ENCODE measurements at places on chromosomes 5 and 9.

- DNase-seq: no peak
Observed at GRCh38 chr9:77024776-77025545, 5.5 kb downstream of the FOXB2 start.

DNA sequence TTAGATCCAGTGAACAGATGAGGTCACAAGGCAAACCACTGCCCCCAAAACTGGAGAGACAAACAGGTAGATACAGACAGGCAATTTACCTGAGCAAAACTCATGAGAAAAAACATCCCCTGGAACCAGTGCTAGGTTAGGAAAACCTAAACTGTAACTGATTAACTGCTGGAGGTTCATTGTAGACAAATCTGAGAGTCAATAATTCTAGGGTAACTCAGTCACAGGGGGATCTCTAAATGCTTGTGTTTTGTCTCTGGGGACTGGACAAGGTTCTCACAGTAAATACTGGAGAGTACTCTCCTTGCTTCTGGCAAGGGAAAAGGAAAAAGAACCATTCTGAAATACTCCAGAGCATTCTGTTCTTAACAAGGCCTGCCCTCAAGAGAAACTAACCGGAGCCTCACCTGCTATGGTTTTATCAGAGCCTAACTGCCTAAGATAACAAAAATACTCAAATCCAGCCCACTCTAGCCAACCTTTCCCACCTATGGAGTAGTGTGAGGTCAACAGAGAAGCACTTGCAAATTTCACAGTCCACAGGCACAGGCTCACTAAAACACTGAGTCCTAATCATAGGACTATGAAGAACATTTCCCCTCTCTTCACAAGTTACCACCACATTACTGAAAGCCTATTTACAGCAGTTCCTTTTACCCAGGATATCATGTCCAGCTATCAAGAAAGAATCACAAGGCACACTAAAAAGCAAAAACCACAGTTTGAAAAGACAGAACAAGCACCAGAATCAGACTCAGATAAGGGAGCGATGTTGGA is 139.9 kb upstream of the ACOT12 start:
- no peak for DNase-seq

GRCh38 chr5:100249884-100250269 is 285.3 kb upstream of the FAM174A start:
- no peak for DNase-seq

GRCh38 chr5:92653730-92654461 is 927.1 kb downstream of the NR2F1-AS1 start:
- DNase-seq: no peak

GRCh38 chr5:34991486-34992238 is 56.1 kb downstream of the AGXT2 start:
- no peak for DNase-seq

DNA sequence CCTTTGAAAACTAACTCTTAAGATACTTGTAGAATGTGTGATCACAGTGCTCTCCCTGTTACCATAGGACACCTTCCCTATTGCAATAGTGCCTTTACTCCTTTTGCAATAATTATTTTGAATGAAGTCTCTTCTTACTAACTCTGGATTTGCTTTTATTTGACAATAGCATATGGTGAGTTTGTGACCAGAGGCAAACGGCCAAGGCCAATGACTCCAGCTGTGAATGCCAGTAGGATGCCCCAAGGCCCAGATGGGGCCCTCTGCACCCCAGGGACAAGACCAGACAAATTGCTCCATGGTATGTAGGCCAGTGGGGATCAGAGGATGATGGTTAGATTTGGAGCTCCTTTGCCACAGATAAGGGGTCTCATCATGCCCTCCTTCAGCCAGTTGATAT is 116.9 kb downstream of the NPR3 start:
- DNase-seq: no peak

DNA sequence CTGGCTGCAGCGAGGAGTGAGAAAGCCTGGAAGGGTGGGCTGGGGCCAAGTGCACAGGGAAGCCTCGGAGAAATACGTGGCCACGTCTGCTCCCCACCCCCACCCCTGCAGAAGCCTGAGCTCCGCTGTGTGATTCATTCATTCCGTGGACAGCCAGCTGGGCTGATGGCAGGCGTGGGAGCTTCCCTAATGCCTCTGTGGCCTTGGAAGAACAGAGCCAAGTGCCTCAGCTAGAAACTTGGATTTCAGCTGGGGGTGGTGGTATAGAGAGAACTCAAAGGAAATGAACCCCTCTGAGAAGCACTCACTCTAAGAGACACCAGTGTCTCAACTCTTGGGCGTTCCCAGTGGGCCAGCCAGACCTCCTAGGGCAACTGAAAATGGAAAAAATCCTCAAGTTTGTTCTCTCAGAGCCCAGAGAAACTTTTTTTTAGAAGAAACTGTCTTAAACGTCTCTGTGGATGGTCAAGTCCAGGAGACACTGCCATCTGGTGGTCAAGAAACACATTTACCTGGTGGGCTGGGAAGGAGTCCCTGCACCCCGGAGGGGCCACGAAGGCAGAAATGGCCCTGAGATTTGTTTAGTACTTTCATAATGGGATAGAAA is 18.0 kb downstream of the ATOX1 start:
- peak; percentile 87 for DNase-seq

- no peak for DNase-seq
Observed at GRCh38 chr5:92775711-92776615, 805.1 kb downstream of the NR2F1-AS1 start.

DNA sequence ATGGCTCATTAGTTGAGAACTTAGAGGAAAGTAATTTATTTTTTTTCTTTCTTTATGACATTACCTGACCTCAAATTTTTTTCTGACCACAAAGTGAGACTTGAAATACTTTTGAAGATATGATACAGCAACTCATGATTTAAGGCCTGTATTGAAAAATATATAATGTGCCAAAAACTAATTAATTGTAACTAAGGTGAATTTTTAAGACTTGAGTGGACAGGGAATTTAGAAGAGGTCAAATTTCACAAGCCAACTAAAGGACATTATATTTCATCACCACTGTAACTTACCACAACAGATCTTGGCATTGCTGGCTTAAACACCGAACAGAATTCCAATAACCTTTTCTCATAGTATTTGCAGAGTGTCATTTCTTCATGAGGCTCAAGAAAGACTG is 1.8 kb downstream of the CCNH start:
- no peak for DNase-seq

GRCh38 chr5:152634586-152634985 is 229.5 kb upstream of the NMUR2 start:
- no peak for DNase-seq

DNA sequence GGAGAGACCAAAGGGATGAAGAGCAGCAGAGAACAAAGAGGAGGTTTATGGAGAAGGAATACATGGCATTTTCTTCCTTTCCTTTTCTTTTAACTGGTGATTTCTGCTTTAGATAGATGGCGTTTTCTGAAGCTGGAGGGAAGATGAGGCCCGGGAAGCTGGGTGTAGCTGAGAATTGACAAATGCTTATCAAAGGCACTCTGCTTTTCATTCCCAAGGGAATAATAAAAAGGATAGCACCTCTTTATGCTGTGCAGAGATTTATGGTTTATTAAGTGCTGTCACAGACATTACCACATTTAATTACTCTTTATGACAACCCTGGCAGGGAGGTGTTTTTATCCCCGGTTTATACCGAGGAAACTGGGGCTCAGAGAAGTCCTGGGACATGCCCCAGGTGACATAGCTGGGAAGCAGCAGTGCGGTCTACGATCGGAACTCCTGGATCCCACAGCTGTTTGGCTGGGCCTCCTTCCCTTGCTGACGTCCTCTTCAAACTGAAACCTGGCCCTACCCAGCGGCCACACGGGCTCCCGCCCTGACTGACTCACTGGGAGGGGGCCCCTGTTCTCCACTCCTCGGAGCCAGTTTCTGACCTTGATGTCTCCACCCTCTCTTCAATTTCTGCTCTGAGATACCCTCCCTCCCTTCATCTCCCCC is 8.2 kb upstream of the EPB41L4B start:
- DNase-seq: no peak

GRCh38 chr9:114953959-114954358 is 23.6 kb upstream of the TNFSF8 start:
- no peak for DNase-seq

GRCh38 chr5:56006094-56006493 is 11.3 kb upstream of the IL6ST start:
- no peak for DNase-seq

- peak; percentile 72 for DNase-seq
Observed at GRCh38 chr9:104868687-104869404, 59.1 kb downstream of the ABCA1 start.

- DNase-seq: no peak
Observed at GRCh38 chr9:93617273-93617672, 40.9 kb downstream of the PHF2 start.

DNA sequence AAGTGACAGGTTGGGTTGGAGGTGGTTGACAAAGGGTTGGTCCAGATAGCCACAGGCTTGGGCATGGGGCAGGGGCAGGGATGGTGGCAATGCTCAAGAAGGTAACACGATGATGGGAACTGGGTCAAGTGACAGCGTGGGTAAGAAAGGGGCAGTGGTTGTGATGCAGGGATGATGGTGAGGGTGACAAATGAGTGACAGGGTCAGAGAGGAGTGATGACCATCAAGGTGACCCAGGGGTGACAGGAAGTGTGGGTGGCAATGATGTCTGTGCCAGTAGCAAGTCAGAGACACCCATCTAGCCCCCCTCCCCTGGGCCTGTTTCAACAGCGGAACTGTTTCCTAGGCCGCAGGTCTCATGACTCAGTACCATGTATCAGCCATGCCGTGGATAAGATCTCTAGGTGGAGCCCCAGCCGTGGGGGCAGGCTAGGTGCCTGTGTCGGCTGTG is 20.5 kb downstream of the AQP3 start:
- DNase-seq: no peak

- DNase-seq: no peak
Observed at GRCh38 chr5:116248432-116248831, 163.6 kb downstream of the COMMD10 start.

GRCh38 chr9:107443786-107444185 is 45.8 kb downstream of the KLF4 start:
- DNase-seq: no peak

DNA sequence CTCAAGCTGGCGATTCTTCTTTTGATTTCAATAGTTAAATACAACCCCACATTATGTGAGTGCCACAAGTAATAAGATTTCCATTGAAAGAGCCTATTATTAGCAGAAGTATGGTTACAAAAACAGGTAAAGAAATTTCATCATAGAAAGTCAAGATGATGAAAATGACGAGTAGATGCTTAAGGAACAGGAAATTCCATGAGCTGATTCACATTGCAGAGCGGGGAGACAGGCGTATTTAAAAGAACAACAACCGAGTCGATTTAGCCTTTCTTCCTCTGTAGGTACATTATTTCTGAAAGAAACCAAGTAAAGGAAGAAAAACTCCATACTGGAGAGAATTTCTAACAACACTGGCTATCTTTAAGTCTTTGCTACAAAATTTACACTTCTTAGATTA is 310.4 kb downstream of the SLF1 start:
- no peak for DNase-seq

GRCh38 chr9:131474711-131475110 is 28.0 kb upstream of the POMT1 start:
- DNase-seq: no peak

DNA sequence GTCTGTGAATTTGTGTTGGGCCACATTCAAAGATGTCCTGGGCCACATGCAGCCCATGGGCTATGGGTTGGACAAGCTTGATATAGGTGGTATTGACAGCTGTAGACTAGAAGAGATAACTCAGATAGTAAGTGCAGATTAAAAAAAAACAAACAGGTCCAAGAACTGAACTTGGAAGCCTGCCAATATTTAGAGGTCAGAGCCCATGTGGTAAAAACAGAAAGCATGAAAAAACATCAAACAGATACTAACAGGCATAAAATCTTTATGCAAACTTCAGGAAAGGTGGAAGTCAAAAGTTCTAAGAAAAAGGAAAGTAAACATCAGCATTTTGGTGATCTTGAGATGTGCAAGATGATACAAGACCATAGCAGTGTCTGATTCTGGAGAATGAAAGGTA is 155.1 kb upstream of the NR4A3 start:
- peak; percentile 56 for DNase-seq

- DNase-seq: peak; percentile 76
Observed at GRCh38 chr9:94802793-94803192, 76.3 kb downstream of the AOPEP start.

DNA sequence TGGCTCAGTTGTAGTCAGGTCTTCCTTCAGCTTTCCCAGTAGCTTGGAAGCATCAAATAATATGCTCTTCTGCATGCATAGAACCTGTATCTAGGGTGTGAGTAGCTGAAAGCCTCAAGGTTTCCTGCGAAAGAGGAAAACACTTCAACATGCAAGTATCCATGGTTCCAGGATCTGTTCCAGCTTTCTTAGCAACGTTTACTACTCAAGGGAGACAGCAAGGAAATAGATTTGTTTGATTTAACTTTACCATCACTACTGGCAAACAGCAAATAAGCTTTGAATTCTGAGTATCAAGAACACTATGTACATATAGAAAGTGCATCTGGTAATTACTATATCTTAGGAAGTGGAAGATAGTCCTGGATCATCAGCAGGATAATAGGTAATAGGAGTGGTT is 341.0 kb downstream of the PRR16 start:
- no peak for DNase-seq

GRCh38 chr5:118987988-118988865 is at the start of gene DTWD2:
Gene DTWD2 (minus strand): TSS chr5:118988547. CDS start chr5:118988511, 36 bp downstream.
- DNase-seq: peak; percentile 97

DNA sequence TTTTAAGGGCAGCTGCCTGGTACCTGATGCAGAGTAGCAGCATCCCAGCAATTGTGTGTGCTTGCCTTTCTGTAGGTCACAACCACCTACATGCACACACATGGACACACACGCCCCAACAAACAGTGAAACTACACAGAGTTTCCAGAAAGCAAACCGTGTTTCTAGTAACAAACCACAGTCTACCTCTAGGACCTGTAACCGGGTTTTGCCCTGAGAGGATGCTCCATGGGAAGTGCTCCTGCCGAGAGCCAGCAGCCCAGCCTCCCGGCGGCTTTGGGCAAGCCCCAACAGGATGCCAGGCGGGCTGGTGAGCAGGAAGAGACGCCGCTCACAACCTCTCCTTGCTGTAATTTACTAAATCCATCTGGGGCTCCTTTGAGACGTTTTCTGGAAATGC is 4.1 kb upstream of the TCF7 start:
- peak; percentile 71 for DNase-seq

GRCh38 chr5:635306-636055 is 23.3 kb downstream of the CEP72 start:
- no peak for DNase-seq

- no peak for DNase-seq
Observed at GRCh38 chr9:37966412-37967013, 62.6 kb upstream of the SLC25A51 start.

DNA sequence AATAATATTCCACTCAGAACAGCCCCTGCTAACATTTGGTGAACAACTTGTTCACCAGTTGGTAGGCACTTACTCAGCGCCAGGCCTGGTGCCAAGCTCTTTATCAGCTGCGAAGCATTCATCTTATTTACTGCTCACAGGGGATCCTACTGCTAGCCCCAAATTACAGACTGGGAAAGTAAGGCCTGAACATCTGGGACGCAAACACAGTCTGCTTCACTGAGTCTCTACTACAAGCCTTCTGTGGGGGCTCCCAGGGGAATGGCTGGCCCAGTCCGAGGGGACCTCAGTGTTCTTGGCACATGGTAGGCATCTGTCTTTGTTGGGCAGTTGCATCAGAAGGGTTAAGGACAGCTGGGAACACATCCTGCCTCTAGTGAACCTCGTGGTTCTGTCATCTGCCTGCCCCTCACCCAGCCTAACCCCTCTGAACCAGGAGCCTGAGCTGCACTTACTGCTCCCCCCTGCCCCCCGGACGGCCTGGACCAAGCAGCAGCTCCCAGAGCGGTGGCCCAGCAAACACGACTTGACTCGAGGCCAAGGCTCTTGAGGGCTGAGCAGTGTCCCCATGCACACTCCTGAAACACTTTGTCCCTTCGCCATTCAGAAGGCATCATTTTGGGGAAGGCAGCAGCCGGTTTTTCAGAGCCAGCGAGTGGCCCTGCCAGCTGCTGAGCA is at the start of gene PHYHD1:
TSS of gene PHYHD1 (plus strand) at position 602 of the 678 bp plus-strand sequence. CDS start 1,342 bp downstream, outside the sequence.
- DNase-seq: no peak
